Hematopoietic multipotent progenitor cell (in vitro differentiated cells): ENCODE measurements at places on chromosomes 12 and 14.

DNA sequence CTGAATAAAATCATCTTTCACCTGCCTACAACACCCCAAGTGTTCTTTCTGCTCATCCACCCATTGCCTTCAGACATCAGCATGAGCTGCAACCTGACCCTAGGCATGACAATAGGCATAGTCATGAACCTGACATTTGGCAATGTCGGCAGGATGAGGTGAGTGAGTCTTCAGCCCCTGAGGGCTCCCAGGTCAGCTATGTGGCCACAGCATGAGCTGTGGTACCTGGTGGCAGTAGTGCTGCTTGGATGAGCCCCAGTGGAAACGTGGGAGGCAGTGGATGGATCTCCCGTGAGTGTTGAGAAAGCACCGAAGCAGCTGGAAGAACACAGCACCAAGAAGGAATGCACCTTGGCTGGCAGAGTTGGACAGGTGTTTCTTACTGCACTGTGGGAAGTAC lies 334.8 kb upstream of the FAR2 start:
- DNase-seq, result no peak

DNA sequence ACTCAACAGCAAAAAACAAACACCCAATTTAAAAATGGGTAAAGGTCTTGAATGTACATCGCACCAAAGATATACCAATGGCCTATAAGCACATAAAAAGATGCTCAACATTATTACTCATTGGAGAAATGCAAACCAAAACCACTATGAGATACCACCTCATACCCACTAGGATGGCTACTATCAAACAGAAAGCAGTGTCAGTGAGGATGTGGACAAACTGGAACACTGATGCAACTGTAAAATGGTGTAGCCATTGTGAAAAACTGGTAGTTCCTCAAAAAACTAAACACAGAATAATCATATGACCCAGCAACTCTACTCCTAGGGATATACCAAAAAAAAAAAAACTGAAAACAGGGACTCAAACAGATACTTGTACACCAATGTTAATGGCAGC lies 49.3 kb downstream of the CDK17 start:
- no peak for DNase-seq

- no peak for DNase-seq
Measured at GRCh38 chr14:22748631-22749068, 17.8 kb upstream of the OXA1L start.

- DNase-seq, result no peak
Measured at GRCh38 chr12:20369305-20370013, 1.1 kb downstream of the PDE3A start.

DNA sequence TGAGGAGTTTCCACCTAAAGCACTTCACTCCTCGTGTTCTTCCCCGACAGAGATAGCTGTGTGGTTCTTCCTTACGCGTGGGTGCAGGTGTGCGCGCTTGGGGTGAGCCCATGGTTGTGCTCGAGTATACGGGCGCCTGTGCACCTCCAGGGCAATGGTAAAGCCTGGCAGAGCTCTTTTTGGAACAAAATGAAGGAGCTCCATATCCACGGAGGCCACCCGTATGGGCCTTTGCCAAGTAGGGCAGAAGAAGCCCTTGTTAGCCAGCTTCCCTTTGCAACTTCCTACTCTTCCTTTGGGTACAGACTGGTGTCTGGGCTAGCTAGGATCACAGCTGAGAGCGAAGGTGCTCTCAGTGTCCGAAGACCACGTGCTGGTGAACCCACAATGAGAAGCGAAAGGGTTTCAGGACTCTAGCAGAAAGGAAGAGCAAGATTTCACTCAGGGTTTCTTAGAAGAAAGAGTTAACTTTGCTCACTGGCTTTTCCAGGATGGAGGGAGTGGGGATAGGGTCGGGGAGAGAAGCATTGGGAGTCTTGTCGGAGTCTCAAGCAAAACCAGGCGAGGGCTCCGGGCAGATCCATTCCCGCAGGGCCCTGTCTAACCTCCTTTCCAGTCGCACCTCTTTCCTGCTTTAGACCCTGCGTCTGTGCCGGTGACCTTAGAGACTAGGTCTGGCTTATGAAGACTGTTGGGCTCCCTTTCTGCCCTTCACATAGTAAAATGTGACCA lies 960 bp upstream of the LRFN5 start:
- no peak for DNase-seq

DNA sequence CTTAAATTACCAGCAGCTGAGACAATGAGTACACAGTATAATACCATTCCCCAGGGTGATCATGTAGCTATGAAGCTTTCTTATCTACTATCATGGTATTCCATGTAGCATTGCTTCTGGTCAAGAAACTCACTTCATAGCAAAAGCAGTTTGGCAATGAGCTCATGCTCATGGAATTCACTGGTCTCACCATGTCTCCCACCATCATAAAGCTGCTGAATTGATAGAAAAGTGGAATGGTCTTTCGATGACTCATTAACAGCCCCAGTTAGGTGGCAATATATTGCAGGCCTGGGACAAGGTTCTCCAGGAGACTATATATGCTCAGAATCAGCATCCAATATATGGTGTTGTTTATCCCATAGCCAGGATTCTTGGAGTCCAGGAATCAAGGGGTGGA lies 553.7 kb downstream of the FOXG1 start:
- DNase-seq, result no peak
